HS-27A (cell line): ENCODE measurements at places on chromosomes 6 and 20.

DNA sequence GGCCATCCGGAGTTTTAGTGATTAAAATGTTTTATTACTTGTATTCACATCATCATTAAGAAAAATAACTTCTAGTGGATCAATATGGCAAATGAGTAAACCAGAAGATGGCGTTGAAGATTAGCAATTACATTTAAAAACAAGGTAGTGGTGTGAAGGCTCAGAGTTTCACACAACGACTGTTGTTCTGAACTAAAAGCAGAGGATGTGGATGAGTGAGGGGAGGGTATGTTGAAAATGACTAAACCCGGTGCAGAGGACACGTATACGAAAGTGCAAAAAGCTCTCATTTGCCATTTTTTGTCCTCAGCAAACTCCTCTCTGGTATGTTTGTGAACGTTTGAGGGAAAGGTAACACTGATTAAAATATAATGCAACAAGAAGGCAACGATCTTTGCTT, 1.9 kb upstream of the IRF4 start:
- DNase-seq = no peak

DNA sequence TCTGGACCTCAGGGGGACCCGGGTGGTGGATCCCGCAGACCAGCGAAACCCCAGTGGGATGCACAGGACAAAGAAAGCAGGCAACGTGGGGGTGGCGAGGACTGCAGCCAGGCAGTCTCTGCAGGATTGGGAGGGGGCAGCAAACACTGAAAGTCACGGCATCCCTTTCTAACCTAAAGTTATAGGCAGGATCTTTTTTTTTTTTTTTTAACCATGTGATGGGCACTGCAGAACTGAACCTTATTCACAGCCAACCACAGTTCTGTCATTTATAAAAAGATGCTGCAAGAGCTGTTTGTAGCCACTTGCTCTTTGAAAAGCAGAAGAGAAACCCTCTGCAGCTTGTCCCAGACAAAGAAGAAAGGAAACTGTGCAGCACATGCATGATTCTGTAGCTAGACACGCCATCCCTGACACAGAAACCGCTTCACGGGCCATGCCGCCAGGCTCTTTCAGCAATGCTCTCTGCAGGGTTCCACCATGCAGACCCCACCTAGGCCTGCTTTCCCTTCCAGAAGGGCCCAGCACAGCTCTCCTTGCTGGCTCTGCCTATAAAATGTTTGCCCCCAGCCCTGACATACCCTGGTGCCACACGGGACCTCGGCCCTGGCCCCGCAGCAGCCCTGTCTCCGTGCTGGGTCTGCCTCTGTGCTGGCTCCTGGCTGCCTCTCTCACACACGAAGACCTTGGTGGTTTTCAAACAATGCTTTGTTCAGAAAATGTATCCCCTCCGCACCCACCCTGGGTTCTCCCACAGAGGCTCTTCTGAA, 70.8 kb downstream of the PYGB start:
- no peak for DNase-seq

DNA sequence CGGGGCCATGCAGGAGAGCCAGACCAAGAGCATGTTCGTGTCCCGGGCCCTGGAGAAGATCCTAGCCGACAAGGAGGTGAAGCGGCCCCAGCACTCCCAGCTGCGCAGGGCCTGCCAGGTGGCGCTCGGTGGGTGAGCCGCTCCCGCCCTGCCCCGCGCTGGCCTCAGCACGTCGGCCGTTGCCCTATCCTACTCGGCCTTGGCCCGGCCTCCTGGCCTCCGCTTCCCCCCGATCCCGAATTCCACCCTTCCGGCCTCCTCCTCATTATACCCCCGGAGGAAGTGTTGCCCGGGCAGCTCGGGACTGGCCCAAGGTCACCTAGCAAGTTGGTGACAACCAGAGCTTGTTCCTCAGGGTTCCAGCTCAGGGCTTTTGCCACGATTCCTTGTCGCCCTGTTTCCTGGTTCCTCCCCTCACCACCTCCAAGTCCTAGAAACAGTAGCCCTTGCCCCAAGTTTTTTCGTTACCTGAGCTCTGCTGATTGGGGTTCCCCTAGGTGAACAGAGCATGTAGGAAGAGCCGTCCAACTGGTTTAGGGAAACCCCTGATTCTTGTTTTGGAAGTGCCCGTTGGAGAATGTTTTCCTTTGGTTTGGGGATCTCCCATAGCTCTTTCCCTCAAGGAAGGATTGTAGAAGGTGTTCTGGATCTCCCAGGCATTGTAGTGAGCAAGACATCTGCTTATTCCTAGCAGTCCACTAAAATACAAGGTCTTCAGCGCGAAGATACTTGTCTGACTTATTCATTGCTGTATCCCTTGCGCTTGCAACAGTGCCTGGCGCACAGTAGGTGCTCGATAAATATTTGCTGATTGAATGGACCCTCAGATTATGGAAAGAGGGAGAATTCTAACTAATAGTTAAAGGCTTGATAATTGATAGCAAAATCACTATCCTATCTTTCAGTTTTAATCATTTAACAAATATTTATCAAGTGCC, 641 bp downstream of the ARFGEF2 start:
- no peak for DNase-seq

GRCh38 chr20:35618263-35619131, 2.9 kb downstream of the SPAG4 start:
- no peak for DNase-seq
